ENCODE measurements at places on chromosomes 2 and 18.

DNA sequence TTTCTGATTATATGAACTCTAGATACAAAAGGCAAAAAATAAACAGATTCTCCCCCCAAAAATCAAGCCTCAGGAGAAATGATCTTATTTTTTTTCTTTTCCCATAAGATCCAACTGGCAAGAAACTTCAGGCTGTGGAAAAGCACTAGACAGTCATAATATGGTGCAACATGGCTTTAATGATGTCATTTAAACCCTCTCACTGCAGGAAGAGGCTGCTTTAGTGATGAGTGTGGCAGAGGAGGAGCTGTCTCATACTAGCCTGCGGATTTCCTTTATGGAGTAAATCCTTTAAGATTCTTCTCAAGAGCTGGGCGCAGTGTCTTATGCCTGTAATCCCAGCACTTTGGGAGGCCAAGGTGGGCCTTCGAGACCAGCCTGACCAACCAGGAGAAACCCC lies 83.3 kb upstream of the CD28 start:
- no peak for DNase-seq

DNA sequence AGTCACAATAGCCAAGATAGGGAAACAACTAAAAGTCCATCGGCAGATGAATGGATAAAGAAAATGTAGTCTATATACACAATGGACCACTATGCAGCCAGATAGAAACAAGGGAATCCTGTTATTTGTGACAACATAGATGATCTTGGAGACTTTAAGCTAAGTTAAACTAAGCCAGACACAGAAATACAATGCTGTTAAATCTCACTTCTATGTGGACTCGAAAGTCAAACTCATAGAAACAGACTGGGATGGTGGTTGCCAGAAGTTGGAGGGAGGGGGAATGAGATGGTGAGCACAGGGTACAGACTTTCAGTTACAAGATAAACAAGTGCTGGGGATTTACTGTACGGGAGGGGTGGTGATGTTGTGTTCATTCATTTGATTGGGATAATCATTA lies 5.4 kb upstream of the CNDP1 start:
- DNase-seq, result peak; percentile 7

- no peak for DNase-seq
These were observed 287.0 kb downstream of the ICOS start for GRCh38 chr2:204223544-204223943.

GRCh38 chr2:85589982-85590791 lies 5.4 kb upstream of the RNF181 start:
- no peak for DNase-seq

DNA sequence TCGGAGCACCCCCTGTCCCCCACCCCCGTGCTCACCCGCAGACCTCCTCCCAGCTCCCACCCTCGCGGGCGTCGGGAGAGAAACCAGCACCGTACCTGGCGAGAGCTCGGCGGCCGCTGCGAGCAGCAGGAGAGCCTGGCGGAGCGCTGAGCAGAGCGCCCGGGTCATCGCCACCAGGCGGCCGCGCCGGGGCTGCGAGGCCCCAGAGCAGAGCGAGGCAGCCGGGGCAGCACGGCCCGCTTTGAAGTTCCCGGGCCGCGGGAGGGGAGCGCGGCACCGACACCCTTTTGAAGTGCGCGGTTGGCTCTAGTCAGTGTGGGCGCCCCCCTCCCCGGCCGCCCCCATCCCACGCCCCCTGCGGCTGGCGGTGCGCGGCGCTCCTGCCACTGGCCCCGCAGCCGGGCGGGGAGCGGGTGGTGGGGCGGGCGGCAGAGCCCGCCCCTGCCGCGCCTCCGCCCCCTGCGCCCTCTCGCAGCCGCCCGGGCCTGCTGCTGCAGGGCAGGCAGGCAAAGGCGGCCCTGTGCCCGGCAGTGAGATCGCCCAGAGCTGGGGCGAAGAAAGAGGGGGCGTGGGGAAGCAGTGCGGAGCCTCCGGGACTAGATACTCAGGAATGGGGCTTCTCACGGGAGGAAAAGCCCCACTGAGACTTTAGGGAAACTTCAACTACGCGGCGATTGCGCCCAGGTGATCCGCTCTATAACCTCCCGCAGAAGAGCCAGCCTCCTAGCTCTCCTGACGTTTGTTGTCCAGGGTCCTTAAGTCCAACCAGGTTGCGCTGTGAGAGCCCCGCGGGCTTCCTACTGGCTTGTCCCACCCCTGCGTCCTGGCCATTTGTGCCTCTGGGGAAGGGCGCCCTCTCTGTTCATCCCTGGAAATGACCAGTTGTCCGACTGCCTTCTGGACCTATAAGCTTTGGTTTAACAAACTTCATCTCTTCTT lies at the start of gene ACVR1C:
Gene ACVR1C, minus strand, starts transcription at position 388 of the 939 bp plus-strand sequence. Its CDS starts 220 bp downstream, at position 168.
- DNase-seq, result peak; percentile 90

- DNase-seq, result no peak
These were observed 121.9 kb upstream of the HAAO start for GRCh38 chr2:42914314-42914713.

DNA sequence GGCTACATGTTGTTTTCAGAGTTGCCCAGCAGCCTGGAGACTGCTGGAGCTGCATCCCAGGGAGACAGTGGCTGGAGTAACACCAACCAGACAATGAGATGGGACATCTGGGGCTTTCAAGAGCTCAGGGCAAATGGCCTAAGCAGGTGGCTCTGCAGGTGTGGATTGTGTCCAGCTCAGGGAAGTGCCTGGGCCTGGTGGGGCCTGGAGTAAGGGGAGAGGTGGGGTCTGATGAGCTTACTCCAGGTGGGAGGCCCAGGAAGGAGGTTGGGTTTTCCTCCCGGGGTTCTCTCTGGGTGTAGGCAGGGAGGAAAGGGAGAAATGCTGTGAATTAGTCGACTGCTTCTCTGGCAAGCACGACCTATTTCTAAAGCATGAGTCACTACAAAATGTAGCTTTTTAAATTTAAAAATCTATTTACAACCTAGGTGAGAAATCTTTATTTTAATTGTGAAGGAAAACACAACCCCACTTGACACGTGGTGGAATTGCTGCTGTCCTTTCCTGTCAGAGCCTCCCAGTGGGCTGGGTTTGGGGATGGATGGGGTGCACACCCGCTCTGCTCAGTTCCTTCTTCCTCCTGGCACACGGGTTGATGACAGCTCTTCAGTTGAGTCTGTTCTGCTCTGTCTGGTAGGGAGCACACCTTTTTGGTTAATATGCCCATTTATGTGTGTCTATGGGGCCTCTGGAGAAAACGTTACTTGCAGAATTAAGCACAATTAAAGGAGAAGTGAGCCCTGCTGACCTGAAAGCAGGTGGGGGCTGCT lies 81.6 kb downstream of the SH3RF3 start:
- no peak for DNase-seq

DNA sequence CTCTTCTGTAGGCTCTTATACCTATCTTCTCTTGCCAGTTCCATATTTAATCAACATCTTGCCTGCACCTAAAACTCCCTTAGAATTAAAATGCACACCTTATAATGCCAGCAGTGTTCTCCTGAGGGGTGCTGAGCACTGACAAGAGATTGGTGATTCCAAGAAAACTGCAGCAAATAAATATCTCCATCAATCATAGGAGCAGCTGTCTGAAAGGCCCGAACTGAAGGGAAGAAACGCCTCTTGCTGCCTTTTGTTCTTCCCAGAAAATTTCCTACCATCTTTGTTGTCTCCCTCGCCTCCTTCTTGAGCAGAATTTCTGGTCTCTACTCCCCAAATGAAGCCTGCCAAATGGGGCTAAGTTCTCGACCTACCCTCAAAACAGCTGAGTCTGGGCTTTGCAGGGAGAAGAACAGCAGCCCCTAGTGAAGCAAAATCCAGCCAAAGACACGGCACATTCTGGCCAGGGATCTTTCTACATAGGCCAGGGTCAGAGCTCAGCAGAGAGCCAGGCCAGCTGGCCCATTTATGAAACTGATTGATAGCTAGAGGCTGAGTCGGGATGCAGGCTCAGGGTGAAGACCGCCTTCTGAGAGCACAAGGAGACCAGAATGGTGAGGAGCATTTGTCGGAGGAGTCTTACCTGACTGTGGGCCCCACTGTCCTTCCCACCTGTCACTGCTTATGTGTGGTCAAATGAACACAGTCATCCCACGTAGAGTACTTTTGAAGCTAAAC lies 20.4 kb upstream of the TMEM247 start:
- no peak for DNase-seq

GRCh38 chr18:2402084-2402483 lies 169.2 kb downstream of the METTL4 start:
- no peak for DNase-seq

- no peak for DNase-seq
These were observed 133.1 kb downstream of the NEDD4L start for GRCh38 chr18:58177004-58177717.

GRCh38 chr2:74504591-74504990 lies 2.9 kb downstream of the PCGF1 start:
- DNase-seq, result no peak

- DNase-seq, result no peak
These were observed 89.2 kb upstream of the CXCR4 start for GRCh38 chr2:136207030-136207623.

- DNase-seq, result no peak
These were observed 57.8 kb downstream of the C2orf76 start for GRCh38 chr2:119308793-119309330.

DNA sequence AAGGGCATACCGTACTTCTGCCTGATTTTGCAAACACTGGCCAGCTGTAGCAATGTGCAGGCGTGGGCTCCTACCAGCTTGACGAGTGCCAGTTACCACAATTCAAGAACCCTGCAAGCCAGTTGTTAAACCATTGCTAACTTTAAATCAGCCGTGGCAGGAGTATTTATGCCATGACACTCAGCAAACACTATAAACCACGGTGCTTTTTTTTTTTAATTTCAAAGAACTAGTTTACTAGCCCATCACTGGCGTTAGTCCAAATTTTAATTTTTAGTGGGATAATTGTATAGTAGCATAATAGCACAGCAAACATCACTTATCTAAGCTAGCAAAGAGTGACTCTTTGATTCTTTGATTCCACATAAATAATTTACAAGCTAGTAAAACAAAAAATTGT lies 111.1 kb downstream of the COL4A4 start:
- no peak for DNase-seq

DNA sequence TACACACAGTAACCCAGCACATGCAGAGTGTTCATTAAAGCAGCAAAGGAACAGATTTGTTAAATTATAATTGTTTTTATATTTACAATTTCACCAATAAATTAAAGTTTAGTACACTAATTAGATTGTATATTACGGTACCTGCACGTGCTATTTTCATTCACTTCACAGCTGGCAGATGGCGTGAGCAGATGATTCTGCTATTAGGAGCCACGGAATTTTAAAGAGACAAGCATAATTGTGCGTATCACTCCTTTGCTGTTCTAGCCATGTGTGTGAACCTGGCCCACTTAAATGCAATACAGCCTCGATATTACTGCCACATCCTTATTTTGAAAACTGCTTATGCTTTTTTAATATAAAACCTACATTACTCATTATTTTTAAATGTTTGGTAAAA lies 332.8 kb upstream of the SOX11 start:
- DNase-seq, result no peak

GRCh38 chr2:238013806-238014205 lies 47.0 kb downstream of the UBE2F start:
- DNase-seq, result no peak

DNA sequence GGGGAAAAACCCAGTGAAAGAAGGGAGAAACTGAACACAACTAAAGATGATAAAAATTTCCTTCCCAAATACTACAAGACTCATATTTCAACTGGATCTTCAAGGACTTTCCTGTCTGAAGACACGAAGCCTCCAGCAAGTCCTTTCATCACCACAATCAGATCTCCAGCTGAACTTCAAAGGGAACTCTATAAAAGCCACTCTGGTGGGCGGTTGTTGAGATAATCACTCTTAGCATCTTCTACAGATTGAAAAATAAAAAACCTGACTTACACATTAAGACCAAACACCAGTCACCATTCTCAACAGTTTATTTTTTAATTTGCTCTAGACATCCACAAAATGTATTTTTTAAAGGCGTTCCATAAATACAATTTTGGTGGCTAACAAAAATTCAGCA lies 4.4 kb downstream of the REV1 start:
- no peak for DNase-seq

DNA sequence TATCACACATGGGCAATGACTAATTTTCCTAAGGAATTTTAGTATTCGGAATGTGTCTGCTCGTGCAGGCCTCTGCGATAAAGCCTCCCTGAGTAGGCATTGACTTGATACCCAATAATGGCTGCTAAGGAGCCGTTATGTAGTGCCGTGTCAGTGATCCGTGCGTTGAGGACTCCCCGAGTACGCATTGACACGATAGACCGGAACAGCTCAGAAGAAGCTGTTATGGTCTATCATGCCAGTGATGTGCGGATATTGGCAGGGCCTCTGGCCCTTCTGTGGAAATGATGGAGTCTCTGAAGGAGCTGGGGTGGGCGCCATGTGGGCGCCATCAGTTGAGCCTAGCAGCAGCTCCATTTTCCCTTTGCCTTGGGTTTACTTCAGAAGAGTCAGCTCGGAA lies 29.1 kb downstream of the ZEB2 start:
- DNase-seq, result no peak

GRCh38 chr18:24968238-24968775 lies 383.7 kb downstream of the ZNF521 start:
- no peak for DNase-seq

DNA sequence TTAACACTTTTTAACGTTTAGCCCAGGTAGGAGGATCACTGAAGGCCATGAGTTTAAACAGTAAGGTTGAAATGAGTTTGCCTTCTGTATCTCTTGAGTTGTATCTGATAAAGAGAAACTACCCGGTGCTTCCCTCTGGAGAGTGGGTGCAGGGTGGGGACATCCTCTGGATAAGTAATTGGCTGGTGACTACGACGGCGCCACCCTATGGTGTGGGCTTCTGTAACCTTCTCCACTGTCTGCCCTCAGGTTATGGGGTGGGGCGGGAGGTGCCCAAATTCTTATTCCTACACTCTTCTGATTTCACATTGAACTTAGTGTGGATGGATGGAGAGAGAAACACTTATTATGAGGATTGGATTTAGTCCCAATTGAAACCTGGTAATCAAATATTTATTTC lies 68.8 kb downstream of the LDLRAD4 start:
- DNase-seq, result peak; percentile 67

DNA sequence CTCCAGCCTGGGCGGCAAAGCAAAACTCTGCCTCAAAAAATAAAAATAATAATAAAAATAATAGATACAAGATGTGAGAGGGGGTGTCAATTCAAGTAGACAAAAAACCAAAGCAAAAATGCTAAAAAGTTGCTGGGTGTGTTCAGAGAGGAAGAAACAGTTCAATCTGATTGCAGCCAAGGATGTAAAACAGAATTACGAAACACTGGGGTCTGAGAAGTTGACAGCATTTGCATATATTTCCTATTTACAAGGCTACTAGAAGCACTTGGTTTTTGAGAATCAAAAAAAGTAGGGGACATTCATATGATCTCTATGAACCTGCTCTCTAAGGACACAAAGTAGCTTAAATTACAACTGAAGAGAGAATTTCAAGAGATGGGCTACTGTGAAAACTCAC lies 7.6 kb downstream of the TRIP12 start:
- no peak for DNase-seq

- no peak for DNase-seq
These were observed 26.8 kb downstream of the SERPINB4 start for GRCh38 chr18:63617049-63617914.

GRCh38 chr18:79684283-79684631 lies 4.7 kb downstream of the CTDP1 start:
- no peak for DNase-seq

All from H7 (cell line).